NCI-H1694 treated with DMSO at 0.1 percent for 48 hours (cell line): ENCODE measurements at places on chromosomes 2 and 18.

- DNase-seq: no peak
Observed at GRCh38 chr18:80238651-80239260, 8.6 kb downstream of the PARD6G start.

- DNase-seq: no peak
Observed at GRCh38 chr2:205701509-205701908, 19.2 kb downstream of the NRP2 start.

GRCh38 chr2:24885221-24886125 is 34.6 kb downstream of the ADCY3 start:
- peak; percentile 25 for DNase-seq

DNA sequence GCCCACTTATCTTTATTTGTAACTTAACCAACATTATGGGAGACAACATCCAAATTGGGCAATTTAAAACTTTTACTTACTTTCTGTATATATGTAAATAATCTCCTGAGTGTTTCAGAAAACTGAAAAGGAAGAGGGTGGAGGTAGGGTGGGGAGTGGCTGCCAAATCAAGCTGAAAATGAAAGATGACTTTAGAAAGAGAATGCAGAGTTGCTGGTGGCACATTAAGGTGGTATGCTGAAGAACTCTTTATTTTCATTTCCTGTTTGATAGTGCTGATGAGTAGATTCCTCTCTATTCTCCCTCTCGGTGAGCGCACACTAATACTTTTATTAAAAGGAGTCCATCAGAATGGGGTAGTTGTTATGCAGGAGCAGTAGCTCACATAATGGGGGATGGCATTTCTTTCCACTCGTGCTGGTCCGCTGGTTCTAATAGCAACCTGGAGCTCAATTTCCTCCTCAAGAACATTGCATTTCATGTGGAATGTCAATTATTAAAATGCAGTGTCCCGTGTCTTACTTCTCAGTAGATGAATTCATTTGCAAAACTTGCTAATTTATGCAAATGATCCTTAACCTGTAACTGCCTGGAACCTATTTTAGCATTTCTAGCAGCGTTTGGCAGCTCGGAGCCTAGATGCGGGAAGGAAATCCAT is 466.9 kb upstream of the HNRNPA3 start:
- DNase-seq: no peak

- DNase-seq: no peak
Observed at GRCh38 chr18:66328296-66328878, 275.5 kb downstream of the CDH19 start.

GRCh38 chr2:239175181-239175580 is 225.6 kb downstream of the HDAC4 start:
- no peak for DNase-seq

DNA sequence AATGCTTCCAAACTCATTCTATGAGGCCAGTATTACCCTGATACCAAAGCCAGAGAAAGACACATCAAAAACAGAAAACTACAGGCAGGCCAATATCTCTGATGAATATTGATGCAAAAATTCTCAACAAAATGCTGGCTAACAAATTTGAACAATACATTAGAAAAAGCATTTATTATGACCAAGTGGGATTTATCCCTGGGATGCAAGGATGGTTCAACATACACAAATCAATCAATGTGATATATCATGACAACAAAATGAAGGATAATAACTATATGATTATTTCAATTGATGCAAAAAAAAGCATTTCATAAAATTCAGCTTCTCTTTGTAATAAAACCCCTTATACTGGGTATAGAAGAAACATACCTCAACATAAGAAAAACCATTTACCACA is 550.9 kb downstream of the ADCYAP1 start:
- DNase-seq: no peak

GRCh38 chr18:61690418-61691138 is 202.2 kb downstream of the RNF152 start:
- DNase-seq: no peak

DNA sequence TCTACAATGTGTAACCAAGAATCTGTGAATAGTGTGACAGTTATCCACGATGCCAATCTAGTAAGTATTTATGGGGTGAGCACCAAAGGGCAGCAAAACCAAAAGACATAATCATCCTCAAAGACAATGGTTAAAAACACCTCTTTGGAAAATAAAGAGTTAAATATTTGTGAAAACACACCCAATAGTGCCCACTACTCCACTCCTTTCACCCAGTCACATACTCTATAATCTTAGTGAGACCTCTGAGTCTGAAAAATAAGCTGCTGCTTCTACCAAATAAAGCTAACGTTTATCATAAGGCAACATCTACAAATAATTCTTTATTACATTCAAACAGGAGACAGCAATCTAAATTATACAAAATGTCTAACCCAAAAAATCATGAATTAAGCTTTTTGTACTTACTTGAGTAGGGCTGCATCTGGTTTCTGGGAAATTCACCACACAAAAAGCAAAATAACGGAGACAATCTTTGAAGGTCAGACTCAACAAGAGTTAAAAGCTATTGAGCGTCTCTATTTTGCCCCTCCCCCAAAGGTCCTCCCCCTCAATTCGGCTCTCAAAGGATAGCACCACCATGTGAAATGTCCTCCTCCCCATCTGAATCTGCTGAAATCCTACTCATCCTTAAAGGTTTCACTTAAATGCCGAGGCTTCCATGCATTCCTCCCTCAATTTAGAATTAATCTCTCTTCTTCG is 2.0 kb downstream of the RAPH1 start:
- DNase-seq: peak; percentile 32

DNA sequence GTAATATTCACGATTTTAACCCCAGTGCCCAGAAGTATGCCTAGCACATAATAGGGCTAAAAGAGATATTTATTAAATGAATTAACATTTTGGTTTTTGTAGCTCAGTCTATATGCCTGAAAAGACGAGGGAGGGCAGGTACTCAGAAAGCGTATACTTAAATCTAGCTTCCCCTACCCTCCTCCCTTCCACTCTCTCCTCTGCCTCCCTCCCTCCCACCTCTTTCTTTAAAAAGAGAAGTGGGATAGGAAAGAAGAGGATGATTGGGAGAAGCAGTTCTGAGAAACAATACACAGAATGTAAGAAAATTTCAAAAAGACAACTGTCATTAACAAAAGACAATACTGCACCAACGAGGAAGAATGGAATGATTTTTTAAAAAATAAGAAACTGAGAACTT is 39.8 kb downstream of the CHMP3 start:
- DNase-seq: no peak

- no peak for DNase-seq
Observed at GRCh38 chr2:208360259-208361076, 46.1 kb upstream of the PTH2R start.
